ENCODE measurements at places on chromosomes 2 and 18.

DNA sequence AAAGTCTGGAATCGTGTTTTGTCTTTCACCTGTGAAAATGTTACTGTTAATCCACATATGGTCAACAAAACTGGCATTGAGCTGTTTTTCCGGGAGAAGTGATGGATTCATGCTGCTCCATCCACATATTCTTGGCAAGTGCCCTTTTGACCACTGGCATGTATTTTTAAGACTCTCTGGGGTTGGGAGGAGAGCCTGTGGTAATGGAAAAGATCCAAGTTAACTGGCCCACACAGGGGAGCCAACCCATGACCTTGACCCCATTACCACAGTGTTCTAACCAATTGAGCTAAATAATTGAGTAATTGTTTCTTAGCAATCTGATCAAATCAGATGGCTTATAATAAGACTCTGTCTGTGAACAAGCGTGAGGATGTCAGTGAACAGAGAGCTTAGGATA lies 296.2 kb upstream of the NRP2 start:
- DNase-seq: no peak

GRCh38 chr18:25764777-25765176 lies 325.6 kb downstream of the SS18 start:
- no peak for DNase-seq

- no peak for DNase-seq
These were observed 216.1 kb downstream of the TTC32 start for GRCh38 chr2:19685731-19686130.

- no peak for DNase-seq
These were observed 13.5 kb upstream of the REL start for GRCh38 chr2:60867848-60868247.

- no peak for DNase-seq
These were observed 263.9 kb downstream of the FIGN start for GRCh38 chr2:163471947-163472346.

GRCh38 chr2:242020196-242021004 lies 150.9 kb downstream of the RTP5 start:
- no peak for DNase-seq

All from NCI-H1930 (cell line).